Activated T-helper 1 cell treated with Interleukin-2 at 50 U/mL for 16 hours (primary cell): ENCODE measurements at places on chromosomes 16 and 17.

DNA sequence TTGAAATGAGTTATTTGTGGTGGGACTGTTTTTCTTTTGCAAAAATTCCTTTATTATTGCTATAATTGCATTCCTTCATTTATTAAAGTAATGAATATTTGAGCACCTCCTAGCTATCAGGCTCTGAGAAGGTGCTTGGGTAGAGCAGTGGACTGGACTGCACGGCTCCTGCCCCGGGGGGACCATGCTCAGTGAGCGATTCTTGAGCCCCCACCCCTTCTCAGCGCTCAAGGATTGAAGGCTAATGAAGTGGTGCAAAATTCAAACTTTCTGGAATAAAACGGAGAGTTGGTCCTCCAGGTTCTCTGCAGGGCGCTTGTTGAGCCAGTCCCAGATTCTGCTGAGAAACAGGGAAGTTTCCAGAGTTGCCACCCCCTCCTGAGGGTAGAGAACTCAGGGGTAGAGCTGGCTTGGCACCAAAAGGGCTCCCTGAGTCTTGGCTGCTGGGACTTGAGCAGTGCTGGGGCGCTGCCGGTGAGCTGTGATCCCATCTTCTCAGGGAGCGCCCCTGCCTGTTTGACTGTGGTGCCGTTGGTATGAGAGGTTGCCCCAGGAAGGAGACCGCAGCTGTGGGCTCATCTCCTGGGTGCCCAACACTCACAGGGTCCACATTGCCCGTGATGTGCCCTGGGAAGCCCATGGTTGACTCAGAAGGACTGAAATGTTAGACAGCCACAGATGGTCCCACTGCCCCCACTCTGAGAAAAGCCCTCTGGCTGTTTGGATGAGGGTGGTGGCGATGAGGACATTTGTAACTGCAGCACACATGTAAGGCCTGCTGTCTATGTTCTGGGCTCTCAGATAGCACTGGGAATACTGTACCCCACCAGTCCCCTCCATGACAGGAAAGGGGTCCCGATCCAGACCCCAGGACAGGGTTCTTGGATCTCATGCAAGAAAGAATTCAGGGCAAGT lies 20.0 kb downstream of the KSR1 start:
- no peak for DNase-seq

- no peak for DNase-seq
Observed at GRCh38 chr17:17783825-17784656, 52.7 kb downstream of the SREBF1 start.

GRCh38 chr17:62662855-62663254 lies 35.4 kb downstream of the MRC2 start:
- DNase-seq: no peak

- no peak for DNase-seq
Observed at GRCh38 chr16:89200124-89200849, at the start of gene SLC22A31. TSS of gene SLC22A31 (minus strand) at chr16:89200537. CDS start at chr16:89200501, 36 bp downstream.

DNA sequence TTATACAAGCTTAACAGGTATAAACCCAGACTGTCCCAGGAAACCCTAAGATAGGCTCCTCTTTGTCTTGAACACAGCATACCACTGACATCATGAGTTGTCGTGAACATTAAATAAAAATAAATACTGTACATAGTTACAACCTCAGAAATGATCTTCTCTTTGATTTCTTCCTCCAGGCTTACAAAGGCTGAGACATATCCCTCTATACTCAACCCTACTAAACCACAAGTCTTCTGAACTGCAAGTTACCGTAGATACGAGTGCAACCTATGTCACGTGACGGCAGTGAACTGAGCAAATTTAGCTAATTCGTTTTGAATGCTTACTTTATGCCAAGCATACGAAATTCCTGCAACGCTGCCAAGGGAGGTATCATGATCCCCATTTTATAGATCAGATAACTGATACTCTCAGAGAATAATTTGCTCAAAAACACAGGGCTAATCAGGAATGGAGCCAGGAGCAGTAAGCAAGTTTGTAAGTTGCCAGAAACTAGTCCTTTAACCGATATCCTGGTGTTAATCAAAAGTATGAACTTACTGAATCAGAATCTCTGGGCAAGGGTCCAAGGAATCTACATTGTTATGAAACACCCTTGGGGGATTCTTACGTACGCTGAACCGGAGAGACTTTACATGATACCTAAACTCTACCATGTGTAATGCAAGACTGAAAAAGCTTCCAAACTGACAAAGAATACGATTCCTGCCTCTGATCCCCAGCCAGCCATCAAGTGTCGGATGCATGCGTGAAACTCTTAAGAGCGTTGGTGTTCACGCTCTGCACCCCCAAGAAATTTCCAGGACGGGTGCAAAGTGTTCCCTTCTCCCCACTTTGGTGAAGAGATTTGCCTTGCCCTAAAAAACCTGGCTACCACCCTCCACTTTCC lies 106.2 kb downstream of the XYLT1 start:
- no peak for DNase-seq

DNA sequence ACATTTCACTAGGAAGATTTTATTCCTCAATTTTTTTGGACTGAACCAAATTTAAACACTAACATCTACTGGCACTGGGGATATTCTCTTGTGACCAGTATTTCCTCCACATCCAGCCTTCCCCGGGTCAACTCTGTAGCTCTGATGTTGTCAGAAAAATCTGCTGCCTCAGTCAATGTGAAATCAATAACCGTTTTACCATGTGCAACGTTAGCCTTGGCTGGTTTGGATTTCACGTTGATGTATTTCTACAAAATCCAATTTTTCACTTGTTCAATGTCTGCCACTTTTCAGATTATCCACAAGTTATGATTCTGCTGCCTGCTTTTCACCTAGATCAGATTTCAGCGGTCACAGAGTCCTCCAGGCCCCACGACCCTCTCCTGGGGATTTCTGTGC lies 7.1 kb downstream of the SGCA start:
- no peak for DNase-seq

DNA sequence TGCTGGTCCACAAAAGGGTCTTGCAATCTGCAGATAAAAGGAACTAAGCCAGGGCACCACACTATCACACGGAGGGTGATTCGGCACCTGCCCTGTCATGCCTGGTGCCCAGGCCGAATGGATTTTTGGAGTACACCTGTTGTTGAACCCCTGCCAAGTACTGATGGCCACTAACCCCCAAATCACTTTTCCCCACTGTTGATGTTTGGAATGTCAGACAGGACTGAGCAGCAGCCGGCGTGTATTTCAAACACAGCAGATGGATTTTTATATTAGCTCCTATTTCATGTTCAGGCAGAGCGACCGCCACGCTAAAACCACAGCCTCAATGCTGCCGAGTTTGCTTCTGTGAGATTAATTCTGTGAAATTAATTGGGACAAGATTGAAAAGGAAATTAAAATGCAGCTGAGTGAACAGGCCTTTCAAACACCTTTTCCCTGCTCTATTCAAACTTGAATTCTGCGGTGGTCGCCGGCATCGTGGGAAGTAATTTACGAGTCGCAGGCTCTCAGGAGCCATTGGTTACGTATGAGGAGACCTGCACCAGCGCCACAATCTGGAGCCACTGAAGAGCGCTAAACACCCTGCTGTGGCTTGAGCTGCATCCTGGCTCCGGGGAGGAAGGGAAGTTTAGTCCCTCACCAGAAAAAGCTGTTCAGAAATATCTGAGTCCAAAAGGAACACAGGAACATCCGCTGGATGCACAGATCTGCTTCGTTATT lies 48.5 kb downstream of the SNX11 start:
- DNase-seq: no peak
